ENCODE measurements at places on chromosomes 1 and 21.

- no peak for DNase-seq
Measured at GRCh38 chr1:36479505-36480051, 3.1 kb downstream of the CSF3R start.

GRCh38 chr1:207239874-207240273 is 81.6 kb upstream of the CD55 start:
- DNase-seq: no peak

DNA sequence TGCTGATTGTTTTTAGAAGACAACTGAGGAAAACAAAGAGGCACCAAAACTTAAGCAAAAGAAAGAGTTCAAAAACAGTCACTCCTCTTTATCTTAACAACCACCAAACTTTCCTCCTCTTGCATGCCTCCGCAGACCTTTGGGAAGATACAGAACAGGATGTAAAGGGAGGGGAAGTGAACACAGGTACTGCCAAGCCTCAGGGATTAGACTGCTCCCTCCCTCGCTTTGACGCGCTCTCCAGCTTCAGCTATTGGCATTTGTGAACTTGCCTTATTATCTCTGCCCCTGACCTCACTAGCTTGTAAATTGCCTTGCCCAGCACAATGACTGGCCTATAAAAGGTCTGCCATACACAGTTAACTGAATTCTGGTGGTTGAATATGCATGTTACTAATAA is 4.8 kb upstream of the SRP9 start:
- DNase-seq: no peak

- DNase-seq: no peak
Measured at GRCh38 chr1:22089787-22090186, 37.3 kb downstream of the CDC42 start.

DNA sequence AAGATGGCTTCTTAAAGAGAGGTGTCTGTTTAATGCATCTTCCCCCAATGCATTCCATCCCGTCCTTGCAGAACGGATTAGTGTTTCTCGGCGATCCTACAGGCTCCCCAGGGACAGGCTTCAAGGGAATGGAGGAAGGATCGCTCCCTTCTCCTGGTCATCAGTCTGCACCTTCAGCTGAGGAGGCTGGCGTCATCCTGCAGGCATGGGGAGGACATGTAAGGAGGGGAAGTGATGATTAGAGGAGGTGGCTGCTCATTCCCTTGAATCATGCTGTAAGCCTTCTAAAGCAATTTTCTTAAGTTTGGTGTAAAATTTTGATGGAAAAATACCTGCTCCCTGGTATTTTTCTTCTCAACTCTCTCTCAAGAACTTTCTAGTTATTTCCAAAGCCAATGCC is 603.6 kb downstream of the NPHP4 start:
- DNase-seq: no peak

DNA sequence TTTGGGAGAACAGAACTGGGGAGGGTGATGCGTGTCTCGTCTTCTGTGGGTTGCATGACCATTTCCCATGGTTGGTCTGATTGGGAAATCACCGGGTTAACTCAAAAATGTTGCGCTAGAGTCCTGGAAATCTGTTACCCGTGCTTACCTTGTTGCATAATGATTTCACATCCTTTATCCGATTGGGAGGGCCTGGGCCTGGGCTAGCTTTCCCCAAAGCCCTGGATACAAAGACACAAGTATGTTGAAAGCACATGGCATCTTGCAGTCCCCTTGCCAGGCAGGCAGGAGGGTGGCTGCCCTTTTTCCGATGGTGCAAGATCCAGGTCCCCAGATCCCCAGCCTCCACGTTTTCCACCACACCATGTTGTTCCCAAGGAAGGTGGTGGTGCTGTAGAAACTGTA is 582 bp downstream of the TRPM2 start:
- DNase-seq: no peak

DNA sequence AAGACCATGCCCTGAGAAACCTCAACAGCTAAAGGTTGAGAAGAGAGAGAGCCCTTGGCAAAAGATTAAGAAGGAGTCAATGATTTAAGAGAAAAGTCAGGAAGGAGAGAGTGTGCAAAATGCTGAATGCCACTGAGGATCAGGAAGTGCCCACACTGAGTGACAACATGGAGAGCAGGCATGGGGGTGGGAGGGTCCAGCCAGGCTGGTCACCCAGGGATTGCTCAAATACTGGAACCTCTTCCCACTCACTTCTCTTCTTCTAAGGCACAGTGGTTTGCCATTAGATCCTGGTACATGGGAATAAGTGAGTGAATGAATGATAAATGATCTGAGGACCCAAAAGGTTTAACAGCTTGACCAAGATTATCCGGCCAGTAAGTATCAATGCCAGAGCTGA is 11.1 kb downstream of the PRR9 start:
- DNase-seq: no peak

DNA sequence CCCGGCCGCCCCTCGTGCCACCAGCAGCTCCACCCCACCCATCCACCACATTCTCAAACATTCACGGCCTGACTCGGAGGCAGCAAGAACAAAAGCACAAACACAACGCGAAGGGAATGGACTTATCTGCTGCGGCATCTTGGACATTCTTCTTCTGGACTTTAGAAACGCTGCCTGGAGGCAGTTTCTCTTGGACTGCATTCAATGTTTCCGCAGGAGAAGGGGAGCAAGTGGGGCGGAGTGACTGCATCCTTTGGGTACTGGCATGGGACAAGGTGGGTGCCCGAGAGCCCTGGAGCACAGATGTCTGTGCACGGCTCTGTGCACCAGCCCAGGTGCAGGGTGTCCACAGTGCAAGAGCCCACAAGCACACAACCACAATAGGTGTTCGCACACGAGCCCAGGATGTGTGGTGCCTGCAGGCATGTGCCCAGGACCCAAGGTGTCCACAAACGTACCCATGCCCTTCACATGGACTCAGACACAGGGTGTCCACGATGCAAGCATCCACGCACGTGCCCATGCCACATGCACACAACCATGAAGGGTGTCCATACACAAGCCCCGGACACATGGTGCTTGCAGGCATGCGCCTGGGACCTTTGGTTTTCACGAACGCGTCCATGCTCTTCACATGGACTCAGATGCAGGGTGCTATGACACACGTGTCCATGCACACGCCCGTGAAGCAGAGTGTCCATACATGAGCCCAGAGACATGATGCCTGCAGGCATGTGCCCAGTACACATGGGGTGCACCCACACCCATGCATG is 53.6 kb downstream of the WNT9A start:
- DNase-seq: no peak

GRCh38 chr1:44566281-44567046 is 107.8 kb downstream of the TMEM53 start:
- DNase-seq: no peak

- no peak for DNase-seq
Measured at GRCh38 chr1:221085701-221086375, 206.6 kb downstream of the HLX start.

- no peak for DNase-seq
Measured at GRCh38 chr1:107450899-107451664, 310.2 kb downstream of the NTNG1 start.

DNA sequence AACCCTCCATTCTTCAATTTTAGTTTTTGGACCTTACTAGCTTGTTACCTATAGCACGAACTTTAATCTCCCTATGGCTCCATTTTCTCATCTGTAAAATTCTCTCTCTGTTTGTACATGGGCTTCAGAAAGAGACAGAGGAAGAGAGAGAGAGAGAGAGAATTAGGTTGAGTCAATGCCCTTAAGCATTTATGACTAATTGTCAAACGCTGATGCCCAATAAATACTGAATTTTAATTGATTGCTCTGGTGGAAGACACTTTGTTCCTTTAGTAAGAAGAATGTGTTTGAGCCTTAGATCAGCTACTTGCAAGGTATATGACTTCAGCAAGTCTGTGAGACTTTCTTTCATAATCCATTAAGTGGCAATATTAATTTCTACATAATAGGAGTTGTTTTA is 743.1 kb upstream of the ADGRL4 start:
- DNase-seq: no peak

DNA sequence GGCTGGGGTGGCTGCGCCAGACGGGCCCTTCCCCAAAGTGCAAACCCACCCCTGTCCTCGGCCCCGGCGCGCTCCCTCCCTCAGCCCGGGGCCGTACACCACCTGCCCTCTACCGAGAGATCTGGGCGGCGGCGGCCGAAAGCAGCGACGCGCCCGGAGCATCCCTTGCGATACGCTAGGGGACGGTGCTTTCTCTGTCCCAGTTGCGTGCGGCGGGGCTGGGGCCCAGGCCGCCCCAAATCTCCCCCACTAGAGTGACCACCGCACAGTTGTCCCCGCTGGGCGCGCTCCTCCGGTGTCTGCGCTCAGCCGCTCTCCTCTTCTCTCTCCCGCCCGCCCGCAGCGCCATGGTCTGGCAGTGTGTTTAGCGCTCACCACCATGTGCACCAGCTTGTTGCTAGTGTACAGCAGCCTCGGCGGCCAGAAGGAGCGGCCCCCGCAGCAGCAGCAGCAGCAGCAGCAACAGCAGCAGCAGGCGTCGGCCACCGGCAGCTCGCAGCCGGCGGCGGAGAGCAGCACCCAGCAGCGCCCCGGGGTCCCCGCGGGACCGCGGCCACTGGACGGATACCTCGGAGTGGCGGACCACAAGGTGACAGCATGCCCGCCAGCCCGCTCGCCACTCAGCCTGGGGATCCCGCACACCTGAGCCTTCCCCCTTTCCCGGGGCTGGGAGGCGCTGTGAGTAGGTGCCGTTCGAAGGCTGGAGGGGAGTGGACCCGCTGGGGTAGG is 1.0 kb downstream of the ST6GALNAC5 start:
- no peak for DNase-seq

GRCh38 chr21:42561762-42562650 is 48.4 kb downstream of the SLC37A1 start:
- no peak for DNase-seq

DNA sequence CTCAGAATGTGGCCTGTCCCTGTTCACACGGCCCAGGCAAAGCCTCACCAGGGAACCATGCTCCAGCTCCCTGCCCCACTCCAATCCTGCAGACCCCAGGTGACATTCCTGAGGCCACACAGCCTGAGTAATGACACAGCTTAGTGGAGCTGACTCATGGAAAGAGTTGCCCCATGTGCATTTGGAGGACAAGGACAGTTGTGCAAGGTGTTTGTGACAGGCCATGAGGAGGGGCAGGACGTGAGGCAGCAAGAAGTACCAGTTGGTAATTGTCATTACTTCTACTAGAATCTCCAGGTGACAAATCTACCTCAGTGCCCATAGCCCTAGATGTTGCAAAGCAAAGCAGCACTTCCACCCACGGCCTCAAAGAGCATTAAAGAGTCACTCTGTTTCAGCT is 15.2 kb downstream of the PRR9 start:
- no peak for DNase-seq

DNA sequence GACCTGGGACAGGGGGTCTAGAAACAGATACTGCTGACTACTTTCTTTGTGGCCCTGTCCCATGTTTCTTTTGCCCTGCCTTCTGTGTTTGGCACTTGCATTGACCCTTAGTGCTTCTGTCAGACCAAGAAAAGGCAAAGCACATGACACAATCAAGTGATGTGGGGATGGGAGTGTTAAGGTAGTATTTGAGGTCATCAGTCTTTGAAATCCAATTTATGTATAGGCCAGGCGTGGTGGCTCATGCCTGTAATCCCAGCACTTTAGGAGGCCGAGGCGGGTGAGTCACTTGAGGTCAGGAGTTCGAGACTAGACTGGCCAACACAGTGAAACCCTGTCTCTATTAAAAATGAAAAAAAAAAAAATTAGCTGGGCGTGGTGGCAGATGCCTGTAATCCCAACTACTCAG is 26.0 kb downstream of the SERBP1 start:
- no peak for DNase-seq

- no peak for DNase-seq
Measured at GRCh38 chr1:93353286-93353685, 7.6 kb downstream of the DR1 start.

- no peak for DNase-seq
Measured at GRCh38 chr1:231751415-231751814, 124.8 kb downstream of the DISC1 start.

DNA sequence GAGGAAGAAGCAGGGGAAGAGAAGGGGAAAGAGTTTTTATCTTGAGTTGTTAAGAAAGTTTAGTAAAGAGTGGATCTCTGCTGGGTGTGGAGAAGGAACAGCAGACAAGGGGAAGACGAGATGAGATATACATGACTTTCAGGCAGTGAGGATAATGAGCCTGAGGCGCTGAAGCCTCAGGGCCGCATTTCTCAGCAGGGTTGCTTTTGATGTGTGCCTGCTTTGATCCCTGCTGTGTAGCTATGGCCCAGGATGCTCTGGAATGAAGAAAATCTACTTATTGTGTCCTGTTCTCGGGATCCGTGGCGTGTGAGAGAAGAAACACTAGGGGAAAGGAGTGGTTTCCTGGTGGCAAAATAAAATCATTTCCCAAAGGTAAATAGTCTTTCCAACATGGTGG is 15.1 kb upstream of the RPE65 start:
- DNase-seq: no peak

- DNase-seq: no peak
Measured at GRCh38 chr1:59565611-59566410, 248.9 kb upstream of the HOOK1 start.

GRCh38 chr1:61241411-61241838 is 159.1 kb downstream of the NFIA start:
- DNase-seq: no peak

- no peak for DNase-seq
Measured at GRCh38 chr1:222454186-222454585, 93.7 kb downstream of the HHIPL2 start.

- no peak for DNase-seq
Measured at GRCh38 chr1:55209247-55209646, 5.9 kb downstream of the USP24 start.

GRCh38 chr1:98870959-98871903 is 133.4 kb downstream of the PLPPR5 start:
- peak; percentile 7 for DNase-seq
